Germinal center (tissue), 1 donor: ENCODE measurements at places on chromosomes 6 and 20.

DNA sequence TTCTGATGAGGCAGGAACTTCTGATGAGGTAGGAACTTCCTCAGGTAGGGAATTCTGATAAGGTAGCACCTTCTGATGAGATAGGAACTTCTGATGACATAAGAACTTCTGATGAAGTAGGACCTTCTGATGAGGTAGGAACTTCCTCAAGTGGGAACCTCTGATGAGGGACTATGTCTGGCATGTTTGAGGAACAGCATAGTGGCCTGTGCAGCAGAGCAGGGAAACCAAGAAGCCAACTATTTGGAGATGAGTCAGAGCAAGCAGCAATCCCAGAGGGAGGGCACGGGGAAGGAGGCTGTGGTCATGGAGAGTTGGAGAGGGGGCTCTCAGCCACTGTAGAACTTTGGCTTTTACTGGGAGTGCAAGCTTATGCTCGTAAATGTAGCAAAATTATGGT, 132.4 kb downstream of the CFAP61 start:
- no peak for DNase-seq

- DNase-seq: no peak
Measured at GRCh38 chr6:52176550-52176949, 9.6 kb upstream of the IL17A start.

DNA sequence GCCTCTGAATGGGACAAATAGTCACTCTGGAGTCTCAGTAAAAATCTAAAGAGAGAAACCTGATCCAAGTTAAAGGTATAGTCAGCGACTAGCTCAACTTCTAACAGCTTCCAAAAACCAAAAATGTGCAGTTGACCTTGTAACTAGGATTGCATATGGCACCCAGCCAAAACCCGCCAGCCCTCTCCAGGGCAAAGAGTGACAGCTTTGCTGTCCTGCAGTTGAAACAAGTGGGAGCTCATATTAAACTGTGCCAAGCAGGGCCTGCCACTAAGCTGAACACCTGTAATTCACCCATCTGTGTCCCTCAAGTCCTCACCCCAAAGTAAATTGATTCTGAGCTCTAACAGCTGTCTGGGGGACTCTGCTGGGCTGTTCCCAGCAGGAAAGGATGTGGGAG, 695.3 kb downstream of the MAFB start:
- DNase-seq: no peak

DNA sequence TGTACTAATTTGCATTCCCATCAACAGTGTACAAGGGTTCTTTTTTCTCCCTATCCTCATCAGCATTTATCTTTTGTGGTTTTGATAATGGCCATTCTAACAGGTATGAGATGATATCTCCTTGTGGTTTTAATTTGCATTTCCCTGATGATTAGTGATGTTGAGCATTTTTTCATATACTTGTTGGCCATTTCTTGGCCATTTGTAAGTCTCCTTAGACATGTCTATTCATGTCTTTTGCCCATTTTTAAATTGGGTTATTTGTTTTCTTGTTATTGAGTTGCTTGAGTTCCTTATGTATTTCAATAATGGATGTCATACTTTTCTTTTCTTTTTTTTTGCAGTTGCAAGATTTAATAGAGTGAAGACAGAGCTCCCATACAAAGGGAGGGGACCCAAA, 17.8 kb downstream of the FOXQ1 start:
- DNase-seq: no peak

DNA sequence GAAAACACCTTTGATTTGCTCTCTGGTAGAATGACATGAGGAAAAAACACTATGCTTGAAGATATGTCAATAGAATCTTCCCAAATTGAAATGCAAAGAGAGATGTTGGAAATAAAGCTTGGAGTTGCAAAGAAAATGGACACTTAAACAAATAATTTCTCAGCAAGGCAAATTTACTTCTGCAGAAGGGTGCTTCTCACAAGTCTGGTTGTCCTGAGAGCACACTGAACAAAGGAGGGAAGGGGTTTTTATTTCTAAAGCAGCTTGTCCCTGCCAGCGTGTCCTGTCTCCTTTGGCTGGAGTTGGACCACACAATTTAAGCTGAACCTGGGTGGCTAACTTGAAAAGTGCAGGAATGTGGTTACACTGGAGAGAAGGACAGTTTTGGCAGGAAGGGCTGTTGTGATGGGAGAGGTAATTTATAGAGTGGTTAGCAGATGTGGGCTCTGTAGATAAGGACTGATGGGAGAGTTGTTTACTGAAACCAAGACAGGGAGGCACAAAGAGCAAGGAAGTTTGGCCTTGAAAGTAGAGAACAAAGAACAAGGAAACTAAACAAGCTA, 454.6 kb upstream of the EYS start:
- no peak for DNase-seq

DNA sequence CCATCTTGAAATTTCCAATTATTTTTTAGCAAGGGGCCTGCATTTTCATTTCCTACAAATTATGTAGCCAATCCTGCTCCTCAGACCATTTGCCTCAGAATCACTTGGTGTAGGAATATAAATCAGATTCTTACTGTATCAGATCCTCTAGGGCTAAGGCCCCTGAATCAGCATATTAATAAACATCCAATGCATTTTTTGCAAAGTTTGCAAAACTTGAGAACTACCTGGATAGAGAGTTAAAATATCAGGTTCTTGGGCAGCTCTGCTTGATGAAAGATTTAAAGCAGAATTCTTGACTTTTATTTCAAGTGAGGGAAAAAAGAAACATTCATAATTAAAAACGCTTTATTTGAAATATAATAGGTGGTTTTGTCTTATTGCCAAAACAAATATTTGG, 82.2 kb upstream of the MAN1A1 start:
- DNase-seq: no peak

GRCh38 chr20:57548177-57549058, 12.5 kb upstream of the PCK1 start:
- no peak for DNase-seq

GRCh38 chr20:40738976-40739375, 49.9 kb upstream of the MAFB start:
- DNase-seq: no peak

DNA sequence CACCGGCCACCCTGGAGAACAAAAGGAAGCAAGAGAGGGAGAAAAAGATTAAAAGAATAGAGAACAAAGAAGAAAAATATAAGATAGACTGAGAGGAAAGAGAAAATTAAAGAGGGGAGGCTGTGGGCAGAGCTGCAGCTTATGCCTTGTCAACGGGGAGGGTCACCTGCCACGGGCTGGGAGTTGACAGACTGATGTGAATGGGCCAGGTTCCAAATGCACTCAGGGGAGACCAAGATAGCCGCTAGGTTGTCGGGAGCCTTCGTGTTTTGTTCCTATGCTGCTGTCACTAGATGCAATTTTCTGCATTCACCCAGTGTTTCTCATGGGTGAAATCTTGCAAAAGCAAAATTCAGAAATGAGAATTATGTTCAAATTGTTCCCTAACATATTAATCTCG, 119.6 kb upstream of the MTHFD1L start:
- DNase-seq: no peak

GRCh38 chr6:3017304-3017703, 17.6 kb downstream of the NQO2 start:
- DNase-seq: no peak

DNA sequence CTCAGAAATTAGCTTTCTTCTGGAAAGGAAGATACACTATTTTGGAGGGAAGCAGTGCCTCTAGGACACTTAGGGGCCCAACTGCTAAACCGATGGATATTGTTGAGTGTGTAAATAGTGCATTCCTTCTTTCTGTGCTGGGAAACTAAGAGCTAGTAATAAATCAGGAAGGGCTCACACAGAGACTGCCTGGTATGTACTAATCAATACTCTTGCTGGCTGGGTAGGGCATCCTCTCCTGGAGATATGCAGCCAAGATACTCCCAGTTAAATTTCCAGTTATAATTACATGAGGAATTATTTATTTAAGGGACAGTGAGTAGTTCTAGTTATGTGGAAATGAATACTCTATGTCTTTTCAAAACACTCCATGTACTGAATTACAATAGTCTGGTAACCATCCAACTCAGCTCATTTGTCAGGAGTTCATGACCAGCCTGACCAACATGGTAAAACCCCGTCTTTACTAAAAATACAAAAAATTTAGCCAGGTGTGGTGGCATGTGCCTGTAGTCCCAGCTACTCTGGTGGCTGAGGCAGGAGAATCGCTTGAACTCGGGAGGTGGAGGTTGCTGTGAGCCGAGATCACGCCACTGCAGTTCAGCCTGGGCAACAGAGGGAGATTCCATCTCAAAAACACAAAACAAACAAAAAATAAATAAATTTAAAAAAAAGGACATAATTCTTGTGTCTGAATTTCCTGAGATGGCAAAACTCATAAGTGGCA, 100.0 kb downstream of the OR2B2 start:
- DNase-seq: no peak

GRCh38 chr6:56757588-56757984, 114.9 kb upstream of the DST start:
- DNase-seq: no peak

GRCh38 chr6:109767961-109768360, 76.9 kb downstream of the FIG4 start:
- DNase-seq: no peak

GRCh38 chr20:47196091-47197081, 160.1 kb downstream of the ZMYND8 start:
- peak; percentile 86 for DNase-seq
